PC-9 (cell line): ENCODE measurements at places on chromosomes 2 and 18. TPM values are rescaled to one million over a fixed set of nuclear protein-coding genes. Genes with fewer than 3 reads are reported as not detected.

DNA sequence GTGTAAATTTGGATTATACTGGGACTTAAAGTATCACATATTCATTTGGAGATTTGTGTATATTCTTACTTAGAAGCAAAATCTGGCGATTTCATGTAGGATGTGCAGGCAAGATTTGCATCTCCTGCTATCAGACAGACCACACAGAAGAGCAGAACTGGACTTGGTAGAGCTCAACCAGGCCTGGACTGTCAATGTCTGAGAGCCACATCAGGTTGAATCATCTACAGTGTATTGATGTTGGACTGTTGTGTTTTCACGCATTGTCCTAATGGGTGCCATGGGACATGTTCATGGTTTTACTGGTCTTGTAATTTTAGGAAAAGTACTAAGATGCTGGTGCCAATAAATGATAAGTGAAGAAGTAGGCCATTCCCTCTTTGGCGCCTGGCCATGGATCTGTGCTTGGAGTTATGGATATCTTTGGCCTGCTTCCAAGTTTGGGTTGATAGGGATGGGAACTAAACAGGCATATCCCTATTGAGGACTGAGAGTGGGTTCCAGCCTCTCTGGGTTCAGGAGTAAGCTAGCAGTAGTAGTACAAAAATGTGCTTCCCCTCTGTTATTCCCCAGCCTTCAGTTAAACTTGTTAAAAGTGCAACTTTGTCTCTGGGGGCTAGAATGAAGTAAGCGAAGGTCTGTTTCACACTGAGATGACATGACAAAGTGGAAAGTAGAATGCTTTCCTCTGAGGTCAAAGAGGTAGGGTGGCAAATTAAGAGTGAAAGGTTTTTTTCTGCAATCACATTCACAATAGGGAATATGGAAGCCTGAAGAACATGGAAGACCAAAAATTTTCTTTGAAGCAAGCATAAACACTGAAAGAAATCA, 49.2 kb upstream of the NEMP2 start:
- no peak for DNase-seq

PLB1 gene
- 1.7 and 2.7 TPM in 2 replicates for total RNA-seq

CYP26B1 gene
- total RNA-seq: 0.55 and 1.3 TPM in 2 replicates

- no peak for DNase-seq
Observed at GRCh38 chr18:62825382-62825781, 110.0 kb downstream of the PHLPP1 start.

FOXI3 gene
- total RNA-seq: not detected in 2 replicates

- no peak for DNase-seq
Observed at GRCh38 chr2:152560166-152560565, 157.1 kb downstream of the PRPF40A start.

- no peak for DNase-seq
Observed at GRCh38 chr2:191412353-191412752, 167.1 kb downstream of the MYO1B start.

DNA sequence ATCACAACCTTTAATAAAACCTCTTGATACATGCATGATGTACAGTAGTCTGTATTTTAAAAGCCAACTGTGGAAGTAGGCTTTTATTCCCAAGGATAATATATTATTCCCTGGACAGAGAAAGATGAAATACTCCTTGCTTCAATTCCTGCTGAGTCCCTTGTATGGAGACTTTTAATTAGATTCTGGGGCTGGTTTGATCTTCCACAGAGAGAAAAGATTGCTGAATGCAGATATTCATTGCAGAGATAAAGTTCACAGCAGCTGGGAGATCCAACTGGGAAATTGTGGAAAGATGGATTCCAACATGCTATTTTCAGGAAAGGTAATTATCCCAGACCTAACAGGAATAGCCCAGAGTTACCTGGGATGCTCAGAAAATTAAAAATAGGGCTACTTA, 607.0 kb upstream of the HS6ST1 start:
- no peak for DNase-seq
